CD4-positive, alpha-beta T cell treated with Interferon alpha-2 for 1 hour (primary cell): ENCODE measurements at places on chromosomes 7 and 10.

- DNase-seq: no peak
These were observed 27.0 kb downstream of the HIBADH start for GRCh38 chr7:27635728-27636127.

DNA sequence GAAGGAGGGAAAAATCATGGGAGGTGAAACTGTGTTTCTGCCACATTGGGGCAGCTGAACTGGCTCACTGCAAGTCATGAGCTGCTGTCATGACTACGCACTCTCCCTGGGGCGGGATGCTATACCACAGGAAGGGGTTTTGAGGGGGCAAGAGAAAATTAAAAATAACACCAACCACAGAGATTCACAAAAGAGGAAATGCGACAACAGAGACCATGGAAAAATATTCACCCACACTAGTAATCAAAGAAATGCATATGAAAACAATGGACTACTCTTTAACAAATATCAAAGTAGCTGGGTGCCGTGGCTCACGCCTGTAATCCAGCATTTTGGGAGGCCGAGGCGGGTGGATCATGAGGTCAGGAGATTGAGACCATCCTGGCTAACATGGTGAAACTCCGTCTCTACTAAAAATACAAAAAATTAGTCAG lies 65.2 kb upstream of the TM9SF3 start:
- DNase-seq: peak; percentile 68

DNA sequence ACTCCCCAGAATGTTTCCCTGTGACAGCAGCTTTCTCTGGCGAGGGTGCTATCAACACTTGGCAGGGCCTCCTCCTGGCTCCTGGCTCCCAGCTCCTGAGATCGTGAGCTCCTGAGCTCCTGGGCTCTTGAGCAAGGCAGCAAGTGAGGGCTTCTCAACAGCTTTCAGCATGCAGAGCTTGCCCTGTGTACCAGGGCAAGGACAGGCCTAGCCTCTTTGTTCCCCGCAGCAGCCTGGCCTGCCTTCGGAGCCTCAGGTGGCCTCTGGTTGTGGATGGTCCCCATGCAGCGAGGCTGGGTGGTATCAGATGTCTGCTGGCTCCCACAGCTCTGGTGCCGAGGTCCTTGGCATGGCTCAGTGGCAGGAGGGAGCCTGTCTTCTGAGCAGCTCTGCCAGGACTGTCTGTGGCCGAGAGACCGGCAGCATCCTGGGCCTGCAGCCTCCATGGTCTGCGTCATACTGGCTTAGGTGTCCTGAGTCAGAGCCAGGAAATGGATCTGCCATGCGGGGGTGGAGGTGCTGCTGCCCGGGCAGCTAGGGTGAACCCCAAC lies 44.2 kb downstream of the ZMIZ1 start:
- no peak for DNase-seq

DNA sequence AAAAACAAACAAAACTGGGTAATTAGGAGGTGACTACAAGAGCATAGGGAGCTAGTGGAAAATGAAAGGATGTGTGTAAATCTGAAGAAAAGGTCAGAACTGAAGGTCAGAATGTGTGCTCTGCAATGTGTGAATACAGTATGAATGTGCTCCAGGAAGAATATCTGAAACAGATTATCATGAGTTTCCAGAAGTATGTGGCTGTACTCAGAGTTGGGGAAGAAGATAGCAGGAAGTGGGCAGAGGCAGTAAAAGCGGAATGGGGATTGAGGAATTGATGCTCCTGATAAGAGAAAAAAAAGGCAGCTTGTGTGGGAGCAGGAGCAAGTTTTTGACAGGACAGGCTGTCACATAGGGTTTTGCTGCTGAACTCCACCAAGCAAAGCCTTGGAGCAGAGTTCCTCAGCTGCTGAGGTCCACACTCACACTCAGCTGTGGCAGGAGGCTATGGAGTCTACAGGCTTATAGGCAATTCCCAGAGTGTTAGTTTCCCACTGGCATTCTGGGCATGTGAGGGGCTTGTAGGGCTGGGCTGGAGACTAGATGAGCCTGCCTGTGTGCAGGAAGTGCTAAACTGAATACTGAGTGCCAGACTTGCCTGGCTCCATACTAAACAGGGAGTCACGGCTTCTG lies 22.9 kb downstream of the H2AZ2 start:
- no peak for DNase-seq

DNA sequence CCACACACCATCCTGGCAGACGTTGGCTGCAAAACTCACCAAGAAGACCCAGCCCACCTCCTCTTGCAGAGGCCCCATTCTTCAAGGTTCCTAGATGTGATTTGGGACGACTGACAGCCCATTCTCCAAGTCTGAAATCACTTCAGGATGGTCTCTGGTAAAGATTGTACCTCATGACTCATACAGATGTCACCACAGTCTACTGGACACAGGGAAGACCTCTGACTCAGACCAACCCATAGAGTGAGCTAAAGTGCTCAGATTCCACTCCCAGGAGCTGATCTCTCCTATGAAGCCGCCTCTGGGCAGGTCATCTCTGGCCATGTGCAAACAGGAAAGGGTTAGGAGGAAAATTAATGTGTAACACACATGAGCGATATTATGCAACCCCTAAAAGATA lies 102.4 kb upstream of the VWC2 start:
- no peak for DNase-seq

DNA sequence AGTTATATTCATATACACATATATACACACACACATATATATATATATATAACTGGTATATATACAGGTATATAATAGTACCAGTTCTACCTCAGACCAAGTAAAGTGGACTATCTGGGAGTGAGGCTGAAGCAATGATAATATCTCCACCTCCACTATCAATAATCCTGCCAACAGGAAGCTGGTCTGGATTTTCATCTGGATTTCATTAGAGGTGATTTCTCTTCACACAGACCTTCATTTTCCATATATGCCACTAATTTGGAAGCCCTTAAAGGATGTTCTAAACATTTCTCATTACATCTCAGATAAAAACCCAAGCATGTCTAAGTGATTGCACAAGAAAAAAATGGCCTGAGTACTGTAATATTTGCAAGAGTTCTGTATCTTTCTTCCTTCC lies 1.7 kb upstream of the SLC35B4 start:
- no peak for DNase-seq

DNA sequence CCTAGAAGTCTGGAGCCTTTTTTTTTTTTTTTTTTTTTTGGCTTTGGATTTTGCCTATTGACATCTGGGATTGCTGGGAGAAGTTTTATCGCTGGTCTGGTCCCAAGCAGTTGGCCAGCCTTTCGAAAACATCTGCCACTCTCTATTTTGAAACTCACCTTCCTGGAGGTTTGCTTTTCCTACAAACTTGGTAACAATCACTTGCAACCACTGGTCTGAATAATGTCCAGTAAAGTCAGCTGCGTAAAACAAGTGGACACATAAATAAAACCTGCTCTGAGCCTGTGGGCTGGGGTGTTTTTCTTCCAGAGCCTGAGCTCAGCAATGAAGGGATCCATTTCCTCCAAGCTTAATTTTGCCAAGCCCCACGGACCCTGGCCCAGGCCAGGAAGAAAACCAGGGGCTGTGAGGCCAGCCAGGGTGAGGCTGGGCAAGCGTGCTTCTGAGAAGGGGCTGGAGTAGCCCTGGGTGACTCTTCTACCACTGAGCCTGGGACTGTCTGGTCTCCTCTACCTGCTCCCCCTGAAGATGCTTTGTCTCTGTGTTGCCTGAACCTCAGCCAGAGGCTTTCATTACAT lies 202.2 kb downstream of the GFRA1 start:
- no peak for DNase-seq

DNA sequence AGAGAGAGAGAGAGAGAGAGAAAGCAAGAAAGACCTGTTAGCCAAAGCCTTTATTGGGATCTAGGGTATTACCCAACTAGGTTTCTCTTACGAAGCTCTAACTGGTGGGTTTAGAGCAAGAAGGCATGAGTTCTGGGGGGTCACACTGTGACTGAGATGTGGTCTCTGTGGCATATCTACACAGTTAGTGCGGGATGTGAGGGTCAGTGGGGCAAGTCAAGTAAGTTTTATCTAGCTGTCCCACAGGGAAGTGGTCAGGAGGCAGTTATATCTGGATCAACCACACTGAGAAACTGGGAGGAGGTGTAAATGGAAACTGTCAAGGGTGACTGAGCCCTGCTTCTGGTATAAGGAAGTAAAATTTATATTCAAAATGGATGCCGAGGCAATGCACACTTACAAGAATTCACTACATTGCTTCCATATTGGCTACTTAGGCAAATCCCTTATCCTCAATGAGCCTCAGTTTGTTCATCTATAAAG lies 331.6 kb upstream of the HPS1 start:
- DNase-seq: no peak

GRCh38 chr7:45888993-45889366 lies 692 bp downstream of the IGFBP1 start:
- no peak for DNase-seq

GRCh38 chr7:101589976-101590662 lies 39.0 kb downstream of the MYL10 start:
- no peak for DNase-seq

DNA sequence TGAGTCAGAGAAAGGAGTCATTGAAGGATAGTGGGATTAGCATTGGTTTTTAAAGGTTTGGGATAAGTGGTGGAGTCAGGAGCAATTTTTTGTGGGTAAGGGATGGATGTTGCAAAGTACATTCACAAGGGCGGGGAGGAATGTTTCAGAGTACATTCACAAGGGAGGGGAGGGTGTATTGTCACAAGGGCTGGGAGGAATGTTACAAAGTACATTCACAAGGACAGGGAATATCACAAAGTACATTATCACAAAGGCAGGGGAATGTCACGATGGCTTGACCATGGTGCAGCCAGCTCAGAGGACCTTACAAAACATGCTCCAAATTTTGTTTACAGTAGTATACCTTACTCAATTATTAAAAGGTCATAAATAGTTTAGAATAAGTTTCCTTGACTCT lies 30.3 kb downstream of the C1GALT1 start:
- DNase-seq: no peak

- no peak for DNase-seq
These were observed 21.0 kb downstream of the ANXA11 start for GRCh38 chr10:80184291-80184690.

GRCh38 chr10:28470873-28471651 lies 61.9 kb upstream of the WAC start:
- DNase-seq: no peak

- no peak for DNase-seq
These were observed 729.1 kb downstream of the TNS3 start for GRCh38 chr7:46852795-46853194.

GRCh38 chr10:98916526-98917125 lies 319.0 kb downstream of the HPSE2 start:
- no peak for DNase-seq

- no peak for DNase-seq
These were observed 78.0 kb downstream of the MALSU1 start for GRCh38 chr7:23377134-23377533.

DNA sequence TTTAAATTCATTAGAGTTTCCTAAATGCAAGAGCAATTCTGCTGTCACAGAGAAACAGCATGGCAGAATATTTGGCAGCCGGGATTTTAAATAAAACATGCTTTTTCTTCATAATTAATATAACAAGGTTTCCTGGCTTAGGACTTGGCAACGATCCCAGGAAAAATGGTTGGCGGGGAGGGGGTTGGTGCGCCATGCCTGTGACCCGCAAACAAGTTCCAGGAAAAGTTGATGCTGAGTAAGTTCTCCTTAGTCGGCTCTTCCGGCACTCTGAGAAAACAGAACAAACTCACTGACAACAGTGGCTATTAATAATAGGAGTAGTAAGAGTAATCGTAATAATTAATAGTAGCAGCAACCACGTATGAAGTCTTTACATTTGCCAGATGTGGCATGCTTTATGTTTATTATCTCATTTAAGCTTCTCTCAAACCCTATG lies 4.6 kb downstream of the HABP2 start:
- DNase-seq: no peak

GRCh38 chr10:92291921-92292845 lies 1.2 kb downstream of the MARCHF5 start:
- peak; percentile 59 for DNase-seq

DNA sequence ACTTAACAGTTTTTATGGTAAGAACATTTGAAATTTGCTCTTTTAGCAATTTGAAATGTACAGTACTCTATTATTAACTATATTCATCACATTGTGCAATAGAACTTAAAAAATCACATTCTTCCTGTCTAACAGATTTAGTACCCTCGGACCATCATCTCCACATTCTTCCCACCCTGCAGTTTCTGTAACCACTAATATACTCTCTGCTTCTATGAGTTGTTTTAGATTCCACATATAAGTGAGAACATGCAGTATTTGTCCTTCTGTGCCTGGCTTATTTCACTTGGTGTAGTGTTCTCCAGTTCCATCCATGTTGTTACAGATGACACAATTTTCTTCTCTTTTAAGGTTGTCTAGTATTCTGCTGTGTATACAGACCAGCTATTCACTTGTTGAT lies 88.9 kb upstream of the SEC61G start:
- DNase-seq: no peak

- DNase-seq: no peak
These were observed 46.6 kb upstream of the GRID1 start for GRCh38 chr10:86413046-86413728.

GRCh38 chr10:36989233-36989632 lies 136.2 kb upstream of the ANKRD30A start:
- DNase-seq: no peak

DNA sequence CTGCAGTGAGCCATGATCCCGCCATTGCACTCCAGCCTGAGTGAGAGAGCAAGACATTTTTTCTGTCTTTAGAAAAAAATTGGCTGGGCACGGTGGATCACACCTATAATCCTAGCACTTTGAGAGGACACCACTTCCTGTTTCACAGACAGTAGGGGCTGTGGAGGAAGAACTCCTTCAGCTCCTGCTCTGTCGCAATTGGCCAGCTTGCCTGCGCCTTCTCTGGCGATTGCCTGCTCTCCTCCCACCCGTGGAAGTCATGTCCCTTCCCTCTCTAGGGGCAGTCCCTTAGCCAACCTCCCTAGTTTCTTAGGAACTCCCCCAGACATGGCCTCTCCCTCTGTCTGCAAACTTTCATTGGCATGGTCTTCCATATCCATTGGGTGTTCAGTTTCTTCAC lies 8.7 kb downstream of the PDSS1 start:
- no peak for DNase-seq
